HFFc6 (cell line): ENCODE measurements at places on chromosomes 1 and 21.

- no peak for DNase-seq
Observed at GRCh38 chr1:245098924-245099323, 55.9 kb upstream of the KIF26B start.

- no peak for DNase-seq
Observed at GRCh38 chr1:57963581-57963980, 539.7 kb upstream of the DAB1 start.

DNA sequence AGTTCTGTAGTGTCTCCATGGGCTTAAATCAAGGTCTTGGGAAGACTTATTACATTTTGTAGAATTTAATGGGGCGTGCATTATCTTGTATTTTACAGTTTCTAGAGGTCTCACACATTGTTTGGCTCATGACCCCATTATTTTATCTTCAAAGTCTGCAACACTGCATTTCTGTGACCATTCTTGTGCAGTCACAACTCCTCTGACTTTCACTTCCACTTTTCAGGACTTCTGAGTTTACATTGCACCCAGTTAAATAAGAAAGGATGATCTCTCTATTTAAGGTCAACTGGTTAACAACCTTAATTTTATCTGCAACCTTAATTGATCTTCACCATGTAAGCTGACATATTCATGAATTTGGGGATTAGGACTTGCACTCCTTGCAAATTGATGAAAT lies 1186.6 kb downstream of the MRPL39 start:
- DNase-seq, result no peak

GRCh38 chr1:818618-819291 lies 105.0 kb upstream of the SAMD11 start:
- DNase-seq, result no peak

DNA sequence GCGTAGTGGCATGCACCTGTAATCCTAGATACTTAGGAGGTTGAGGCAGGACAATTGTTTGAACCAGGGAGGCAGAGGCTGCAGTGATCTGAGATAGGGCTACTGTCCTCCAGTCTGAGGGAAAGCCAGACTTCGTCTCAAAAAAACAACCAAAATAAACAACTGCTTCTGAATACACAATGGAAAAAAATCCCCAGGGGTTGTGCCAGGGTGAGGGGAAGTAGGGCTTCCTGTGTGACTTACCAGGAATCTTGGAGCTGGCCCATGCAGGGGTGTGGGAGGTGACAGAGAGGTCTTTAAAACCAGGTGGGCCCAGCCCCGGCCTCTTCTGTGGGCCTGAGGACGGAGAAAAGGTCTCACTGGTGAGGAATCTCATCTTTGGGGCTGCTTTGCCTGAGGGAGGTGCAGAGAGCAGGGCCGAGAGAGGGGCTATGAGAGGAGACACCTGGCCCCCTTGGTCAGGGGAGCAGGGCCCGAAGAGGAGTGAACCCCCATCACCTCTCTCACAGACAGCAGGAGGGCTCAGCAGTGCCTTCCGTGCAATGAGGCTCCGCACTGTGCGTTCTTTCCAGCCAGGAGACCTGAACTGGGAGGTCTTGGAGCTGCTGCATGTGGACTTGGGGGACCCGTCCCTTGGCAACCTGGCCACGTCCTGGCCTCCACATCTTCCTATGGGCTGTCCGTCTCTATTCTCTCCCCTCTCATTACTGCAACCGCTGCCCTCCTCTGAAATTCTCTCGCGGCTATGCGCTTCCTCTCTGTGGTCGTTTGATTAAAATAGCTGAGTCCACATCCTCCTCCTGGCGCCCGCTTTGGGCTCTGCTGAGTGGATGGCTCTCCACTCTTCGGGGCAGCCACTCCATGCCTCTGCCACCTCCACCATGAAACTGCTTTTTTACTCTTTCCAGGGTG lies 10.7 kb downstream of the PLA2G5 start:
- no peak for DNase-seq

DNA sequence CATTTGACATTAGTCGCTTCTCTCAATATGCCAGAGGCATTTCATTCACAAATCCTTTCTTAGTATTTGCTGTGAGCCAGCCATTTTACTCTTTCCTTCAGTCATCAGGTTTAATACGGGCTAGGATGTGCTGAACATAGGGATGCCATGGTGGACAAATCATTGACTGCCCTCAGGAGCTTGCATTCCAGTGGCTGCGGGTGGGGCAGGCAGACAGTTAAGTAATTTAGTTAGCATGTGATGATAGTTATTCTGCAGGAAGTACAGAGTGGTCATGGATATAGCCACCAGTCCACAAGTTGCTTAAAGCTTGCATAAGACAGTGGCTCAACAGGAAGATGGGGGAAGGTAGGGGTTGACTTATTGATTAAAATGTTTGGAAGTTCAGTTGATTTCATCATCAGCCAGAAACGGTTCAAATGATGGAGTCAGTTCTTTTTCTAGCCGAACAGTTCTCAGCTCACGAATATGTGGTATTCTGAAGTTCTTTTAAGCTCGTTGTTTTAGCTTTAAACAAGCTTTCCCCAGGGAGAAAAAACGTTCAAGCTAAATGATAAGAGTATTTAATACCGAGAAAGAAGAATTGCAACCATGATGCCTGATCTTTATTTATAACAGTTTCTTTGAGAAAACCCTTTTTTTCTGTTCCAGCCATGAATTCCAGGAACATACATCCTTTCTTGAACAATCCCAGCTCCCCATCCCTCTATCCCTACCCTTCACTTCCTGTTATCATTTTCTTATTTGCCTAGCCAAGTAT lies 1.4 kb downstream of the SLC22A15 start:
- DNase-seq, result peak; percentile 80

DNA sequence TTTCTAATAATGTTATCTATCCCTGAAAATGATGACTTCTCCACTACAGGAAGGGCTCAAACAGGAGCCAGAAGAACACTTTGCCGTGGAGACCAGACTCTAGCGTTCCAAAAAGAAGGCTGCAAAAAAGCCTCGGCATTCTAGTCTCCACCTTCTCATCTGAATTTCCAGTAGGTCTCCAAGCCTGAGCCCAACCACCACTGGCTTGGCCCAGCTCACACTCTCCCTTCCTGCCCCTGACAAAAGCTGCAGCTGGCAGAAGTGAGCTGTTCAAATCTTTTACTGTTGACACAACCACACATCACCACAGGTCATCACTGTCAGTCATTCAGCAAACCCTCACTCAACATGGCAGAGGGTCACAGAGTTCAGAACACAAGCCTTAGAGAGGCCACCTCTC lies 69.3 kb downstream of the CAMK2N1 start:
- DNase-seq, result no peak

DNA sequence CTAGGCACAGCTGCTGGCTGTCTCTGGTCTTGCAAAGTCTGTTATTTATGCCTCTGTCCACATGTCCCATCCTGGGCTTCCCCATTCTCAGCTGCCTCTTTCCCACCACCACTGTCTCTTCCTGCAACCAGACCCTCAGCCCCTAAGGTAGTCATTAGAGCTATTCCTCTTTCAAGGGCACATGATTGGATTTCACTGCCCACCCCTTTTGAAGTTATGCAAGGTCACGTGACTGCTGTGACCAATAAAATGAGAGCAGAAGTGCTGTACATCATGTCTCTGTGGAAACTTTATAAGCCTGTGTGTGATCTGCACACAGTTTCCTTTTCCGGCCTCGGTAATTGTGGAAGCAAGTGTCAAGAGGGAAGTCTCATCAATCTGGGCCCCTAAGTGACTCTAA lies 136.6 kb upstream of the HMGB4 start:
- no peak for DNase-seq

- no peak for DNase-seq
Observed at GRCh38 chr1:3638027-3638426, 11.9 kb downstream of the WRAP73 start.

DNA sequence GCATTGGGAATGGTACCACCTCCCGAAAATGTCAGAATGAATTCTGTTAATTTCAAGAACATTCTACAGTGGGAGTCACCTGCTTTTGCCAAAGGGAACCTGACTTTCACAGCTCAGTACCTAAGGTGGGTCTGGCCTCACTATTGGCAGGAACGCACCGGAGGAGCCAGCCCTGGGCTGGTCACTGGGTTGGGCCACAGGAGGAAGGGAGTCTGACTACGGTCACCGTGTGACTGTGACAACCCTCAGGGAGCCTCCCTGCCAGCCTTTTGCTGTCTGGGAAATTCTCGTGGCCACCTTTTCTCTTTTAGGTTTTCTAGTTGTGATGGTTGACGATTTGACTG lies 2.2 kb downstream of the IL10RB start:
- no peak for DNase-seq
